ENCODE measurements at places on chromosomes 3 and 15. TPM values are rescaled to one million over a fixed set of nuclear protein-coding genes. Genes with fewer than 3 reads are reported as not detected.

GRCh38 chr3:142225885-142226215, 465 bp upstream of the GK5 start:
- no peak for DNase-seq

DNA sequence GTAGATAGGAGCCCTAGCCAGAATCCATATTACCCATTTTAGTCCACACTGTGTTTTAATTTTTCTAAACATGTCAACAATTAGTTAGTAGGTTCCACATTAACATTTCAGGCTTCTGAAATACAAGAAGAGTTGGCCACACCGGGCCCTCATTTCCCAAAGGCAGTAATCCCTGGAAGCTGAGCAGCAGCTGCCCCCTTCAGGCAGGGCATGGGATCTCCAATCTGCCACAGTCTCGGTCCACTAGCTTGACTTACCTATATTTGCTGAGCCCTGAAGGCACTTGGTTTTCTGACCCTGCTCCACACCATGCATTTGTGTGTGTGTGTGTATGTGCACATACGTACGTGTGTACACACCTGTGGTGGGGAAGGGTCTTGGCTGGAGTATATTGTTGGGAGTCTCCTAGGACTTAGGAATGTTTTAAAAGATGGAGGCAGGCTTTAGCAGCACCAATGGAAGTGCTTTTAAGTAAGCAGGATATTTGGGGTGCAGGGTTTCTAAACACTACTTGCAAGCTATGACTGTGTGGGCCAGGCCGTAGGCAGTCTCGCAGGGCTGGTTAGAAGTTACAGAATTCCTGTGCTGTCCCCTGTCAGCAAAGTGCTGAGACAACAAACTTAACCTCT, 71.2 kb upstream of the SOX14 start:
- DNase-seq, result peak; percentile 26

DNA sequence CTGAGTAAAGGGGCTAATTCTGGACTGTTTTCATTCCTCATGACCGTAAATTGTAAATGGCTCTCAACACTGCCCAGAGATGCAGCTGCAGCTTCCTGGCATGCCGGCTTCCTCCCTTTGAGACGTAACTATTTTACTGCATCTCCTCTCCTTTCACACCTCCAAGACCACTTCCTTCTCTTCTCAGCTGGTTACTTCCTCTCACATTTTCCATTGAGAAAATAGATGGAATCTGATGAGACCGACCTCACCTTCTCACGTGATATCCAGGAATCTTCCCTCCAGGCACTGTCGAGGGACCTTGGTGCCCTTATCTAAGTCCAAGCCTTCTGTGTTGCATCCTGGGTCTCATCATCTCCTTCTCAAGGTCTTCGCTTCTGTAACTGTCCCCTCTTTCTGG, 12.7 kb downstream of the LYSMD4 start:
- no peak for DNase-seq

- DNase-seq, result no peak
Measured at GRCh38 chr15:94856267-94856854, 625.0 kb downstream of the MCTP2 start.

- DNase-seq, result no peak
Measured at GRCh38 chr3:113629584-113630421, 66.6 kb downstream of the USF3 start.

Gene FBXO22
- total RNA-seq, result 57.4 TPM

Gene PLA2G4E
- not detected for total RNA-seq

Gene EXD1
- total RNA-seq, result not detected

Gene PPP1R14D
- total RNA-seq, result not detected
